ENCODE measurements at places on chromosomes 5 and 9.

DNA sequence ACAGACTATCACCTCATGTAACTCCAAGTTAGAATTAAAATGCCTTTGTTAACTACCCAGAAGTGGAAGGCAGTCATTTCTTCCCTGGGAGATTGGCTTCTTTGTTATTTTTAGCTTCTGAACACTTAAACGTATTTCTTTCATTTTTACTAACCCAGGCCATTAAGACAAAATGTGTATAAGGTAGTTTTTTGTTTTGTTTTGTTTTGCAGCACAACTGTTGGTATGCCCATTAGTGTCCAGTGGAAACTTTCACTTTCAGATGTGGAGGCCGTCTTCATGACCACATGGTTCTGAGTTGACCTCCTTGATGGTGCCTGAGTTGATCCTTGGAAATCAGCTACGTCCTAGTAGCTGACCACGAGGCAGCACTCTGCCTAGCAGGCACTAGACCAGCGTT, 264.6 kb upstream of the ZNF608 start:
- no peak for DNase-seq

GRCh38 chr5:95382801-95383200, 8.4 kb upstream of the FAM81B start:
- DNase-seq: no peak

DNA sequence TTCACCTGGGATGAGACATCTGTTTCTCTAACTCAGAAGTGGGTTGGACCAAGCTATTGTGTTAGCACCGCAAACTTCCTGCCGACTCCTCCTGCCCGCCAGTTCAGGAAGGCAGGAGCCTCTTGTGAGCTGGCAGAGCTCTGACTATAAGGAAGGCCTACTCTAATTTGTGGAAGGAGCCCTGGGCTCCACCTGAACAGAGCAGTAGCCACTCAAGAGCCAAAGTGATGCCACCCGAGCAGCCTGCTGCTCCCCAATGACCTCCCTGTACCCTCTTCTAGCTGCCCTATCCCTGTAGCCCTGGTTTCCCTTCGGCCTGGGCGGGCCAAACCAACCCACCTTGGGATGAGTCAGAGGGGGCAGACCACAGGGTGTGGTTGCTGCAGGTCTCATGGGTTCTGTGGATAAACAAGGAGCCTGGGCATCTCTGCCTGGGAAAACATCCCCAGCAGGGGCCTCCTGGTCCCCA, 81.6 kb downstream of the PSD2 start:
- no peak for DNase-seq

DNA sequence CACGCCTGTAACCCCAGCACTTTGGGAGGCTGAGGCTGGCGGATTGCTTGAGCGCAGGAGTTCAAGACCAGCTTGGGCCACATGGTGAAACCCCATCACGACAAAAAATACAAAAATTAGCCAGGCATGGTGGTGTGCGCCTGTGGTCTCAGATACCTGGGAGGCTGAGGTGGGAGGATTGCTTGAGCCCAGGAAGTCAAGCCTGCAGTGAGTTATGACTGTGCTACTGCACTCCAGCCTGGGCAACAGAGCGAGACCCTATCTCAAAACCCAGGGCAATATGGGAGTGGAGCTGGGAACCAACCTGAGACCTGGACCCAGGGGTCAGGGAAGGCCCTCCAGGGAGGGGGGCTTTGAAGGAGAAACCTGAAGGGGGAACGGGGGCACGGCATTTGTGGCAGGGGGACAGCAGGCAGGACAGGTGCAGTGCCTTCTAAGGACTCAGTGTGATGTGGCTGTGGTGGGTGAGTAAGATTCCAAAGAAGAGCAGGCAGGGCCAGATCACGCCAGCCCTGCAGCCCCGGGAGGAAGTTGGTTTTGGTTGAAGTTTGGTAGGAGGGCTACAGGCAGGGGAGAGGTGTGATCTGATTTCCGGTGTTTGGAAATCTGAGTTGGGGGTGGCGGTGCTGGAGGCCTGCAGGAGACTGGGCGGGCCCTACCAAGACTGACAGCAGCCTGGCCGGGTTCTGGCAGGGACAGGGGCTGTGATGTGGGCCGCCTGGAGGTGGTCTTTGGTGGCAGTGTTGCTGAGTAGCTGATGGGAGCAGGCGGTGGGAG, 46.2 kb downstream of the NTNG2 start:
- no peak for DNase-seq

DNA sequence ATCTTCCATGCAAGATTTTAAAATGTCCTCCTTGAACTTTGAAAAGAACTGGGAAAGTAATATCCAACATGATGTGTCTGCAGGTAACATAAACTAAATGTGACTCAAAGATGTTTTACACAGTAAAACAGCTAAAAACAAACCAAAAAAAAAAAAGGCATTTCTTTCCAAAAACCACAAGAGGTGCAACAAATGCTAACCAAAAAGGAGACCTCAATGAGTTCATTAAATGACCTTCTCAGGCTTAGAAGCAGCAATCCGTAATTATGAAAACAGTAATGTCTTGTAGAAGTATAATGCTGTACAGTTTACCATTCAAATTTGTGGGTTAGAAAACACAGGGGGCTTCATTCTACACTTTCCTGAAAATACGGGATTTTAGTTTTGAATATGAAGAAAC, 2.5 kb downstream of the RNF145 start:
- no peak for DNase-seq

- no peak for DNase-seq
Measured at GRCh38 chr9:113350107-113350661, 843 bp downstream of the BSPRY start.
